Stimulated activated CD4-positive, alpha-beta T cell treated with anti-CD3 and anti-CD28 coated beads, TNF-alpha, amount 100 ng/mL, for 48 hours (primary cell): ENCODE measurements at places on chromosomes 6 and 20.
A peak's percentile ranks its signal among the peaks of the same experiment; 100 is the strongest.

DNA sequence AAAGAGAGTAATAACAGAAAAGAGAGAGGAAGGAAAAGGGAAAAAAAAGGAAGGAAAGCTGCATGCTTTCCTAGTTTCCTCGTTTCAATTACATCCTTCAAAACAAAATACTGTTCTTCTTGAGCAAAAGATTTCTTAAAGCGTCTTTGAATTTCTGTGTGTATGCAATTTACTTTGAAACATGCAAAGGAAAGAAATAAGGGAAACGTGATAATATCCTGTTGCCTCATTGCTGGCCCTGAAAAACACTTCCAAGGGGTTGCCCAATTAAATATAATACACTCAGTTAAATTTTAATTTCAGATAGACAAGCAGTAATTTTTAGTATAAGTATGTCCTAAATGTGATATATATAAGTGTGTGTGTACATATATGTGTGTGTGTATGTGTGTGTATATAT, 51.2 kb upstream of the TPD52L1 start:
- no peak for DNase-seq

DNA sequence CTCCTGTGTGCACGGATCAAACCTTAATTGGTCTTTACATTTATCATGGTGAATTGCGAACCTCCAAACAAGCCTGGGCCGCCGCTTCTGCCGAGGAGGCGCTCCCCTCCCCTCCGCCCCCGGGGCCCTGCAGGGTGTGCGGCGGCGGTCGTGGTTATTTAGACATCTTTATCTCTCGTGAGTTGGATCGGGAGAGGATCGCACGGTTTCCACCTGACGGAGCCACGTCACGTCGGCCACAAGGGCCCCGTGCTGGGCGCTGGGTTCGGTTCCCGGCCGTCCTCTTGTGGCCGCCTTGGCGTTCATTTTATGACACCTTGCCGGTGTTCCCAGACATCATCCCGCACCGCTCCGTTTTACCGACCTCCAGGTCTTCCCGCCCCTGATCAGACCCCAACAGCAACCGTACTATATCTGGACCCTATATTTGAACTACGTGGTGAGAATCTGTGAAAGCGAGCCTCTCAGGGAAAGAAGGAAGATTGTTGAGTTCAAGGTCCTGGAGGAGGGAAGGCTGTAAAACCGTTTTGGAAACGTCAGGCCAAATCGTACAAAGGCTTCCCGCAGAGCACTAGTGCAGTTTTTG, 1.3 kb upstream of the CNR1 start:
- DNase-seq = no peak

DNA sequence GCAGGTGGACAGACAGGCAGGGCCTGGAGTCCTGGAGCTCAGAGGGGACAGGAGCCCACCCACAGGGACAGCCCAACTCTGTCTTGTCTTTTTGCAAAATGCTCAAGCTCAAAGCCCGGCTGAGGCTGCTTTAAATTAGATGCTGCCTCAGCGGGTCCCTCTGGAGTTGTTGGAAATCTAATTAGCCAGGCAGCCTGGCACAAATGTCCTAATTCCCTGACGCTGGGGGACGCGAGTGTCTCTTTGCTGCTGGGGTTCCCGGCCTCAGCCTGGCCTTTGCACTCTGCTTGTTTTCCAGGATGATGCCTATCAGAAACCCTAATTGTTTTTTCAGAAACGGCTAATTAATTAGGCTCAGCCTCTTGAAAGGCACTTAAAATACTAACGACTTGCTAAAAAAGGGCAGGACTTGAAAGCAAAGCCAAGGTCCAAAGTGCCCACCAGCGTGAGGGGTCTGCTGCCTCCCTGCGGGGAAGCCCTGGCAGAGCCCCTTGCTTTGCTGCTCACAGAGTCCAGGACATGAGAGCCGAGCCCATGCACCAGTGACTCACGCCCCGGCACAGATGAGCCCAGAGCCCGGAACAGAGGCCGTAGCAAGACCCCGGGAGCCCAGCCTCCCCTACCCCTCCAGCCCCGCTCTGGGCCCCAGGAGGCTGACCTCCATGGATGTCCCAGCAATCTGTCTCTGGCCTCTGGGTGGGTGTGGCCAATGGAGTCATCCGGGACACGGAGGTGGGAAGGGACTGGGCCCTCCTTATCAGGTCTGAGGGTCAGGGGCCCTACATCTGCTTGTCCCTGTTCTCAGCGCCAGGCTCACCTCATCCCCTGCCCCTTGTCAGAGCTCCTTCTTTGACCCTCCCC, 46.0 kb upstream of the BHLHE23 start:
- DNase-seq = no peak

DNA sequence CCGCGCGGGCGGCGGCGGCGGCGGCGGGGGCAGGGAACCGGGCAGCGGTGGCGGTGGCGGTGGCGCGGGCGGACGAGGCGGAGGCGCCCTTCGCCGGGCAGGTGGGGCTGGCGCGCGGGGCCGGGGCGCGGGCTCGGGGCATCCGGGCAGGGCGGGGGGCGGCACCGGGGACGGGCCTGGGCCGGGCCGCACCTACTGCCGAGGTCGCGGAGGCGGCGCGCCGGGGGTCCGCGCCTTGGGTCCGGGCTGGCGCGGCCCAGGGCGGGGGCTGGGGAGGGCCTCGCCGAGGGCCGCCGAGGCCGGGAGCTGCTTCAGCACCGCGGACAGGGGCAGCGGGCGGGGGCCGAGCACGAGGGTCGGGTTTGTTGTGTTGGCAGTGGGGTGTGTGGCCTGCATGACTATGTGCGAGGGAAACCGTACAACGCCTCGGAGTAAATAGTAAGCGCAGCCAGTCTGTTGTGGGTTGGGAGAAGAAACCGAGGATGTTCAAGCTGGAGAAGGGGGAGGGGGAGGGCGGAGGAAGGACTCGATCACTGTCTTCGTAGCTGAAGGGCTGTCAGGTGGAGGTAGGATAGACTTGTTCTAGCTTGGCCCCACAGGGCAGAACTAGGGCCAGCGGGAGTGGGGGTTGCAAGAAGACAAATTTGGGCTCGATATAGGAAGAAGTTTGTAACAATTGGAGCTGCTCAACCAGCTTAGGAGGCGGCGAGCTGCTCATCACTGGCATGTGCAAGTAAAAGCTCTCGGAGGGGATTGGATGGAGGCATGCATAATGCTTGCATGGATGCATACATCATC, 593 bp downstream of the MMP24 start:
- peak; percentile 9 for DNase-seq

GRCh38 chr20:47230811-47231256, 125.7 kb downstream of the ZMYND8 start:
- DNase-seq = no peak
